ENCODE measurements at places on chromosomes 3 and 15.

GRCh38 chr15:55628369-55628730 lies 40.2 kb upstream of the PYGO1 start:
- no peak for DNase-seq

DNA sequence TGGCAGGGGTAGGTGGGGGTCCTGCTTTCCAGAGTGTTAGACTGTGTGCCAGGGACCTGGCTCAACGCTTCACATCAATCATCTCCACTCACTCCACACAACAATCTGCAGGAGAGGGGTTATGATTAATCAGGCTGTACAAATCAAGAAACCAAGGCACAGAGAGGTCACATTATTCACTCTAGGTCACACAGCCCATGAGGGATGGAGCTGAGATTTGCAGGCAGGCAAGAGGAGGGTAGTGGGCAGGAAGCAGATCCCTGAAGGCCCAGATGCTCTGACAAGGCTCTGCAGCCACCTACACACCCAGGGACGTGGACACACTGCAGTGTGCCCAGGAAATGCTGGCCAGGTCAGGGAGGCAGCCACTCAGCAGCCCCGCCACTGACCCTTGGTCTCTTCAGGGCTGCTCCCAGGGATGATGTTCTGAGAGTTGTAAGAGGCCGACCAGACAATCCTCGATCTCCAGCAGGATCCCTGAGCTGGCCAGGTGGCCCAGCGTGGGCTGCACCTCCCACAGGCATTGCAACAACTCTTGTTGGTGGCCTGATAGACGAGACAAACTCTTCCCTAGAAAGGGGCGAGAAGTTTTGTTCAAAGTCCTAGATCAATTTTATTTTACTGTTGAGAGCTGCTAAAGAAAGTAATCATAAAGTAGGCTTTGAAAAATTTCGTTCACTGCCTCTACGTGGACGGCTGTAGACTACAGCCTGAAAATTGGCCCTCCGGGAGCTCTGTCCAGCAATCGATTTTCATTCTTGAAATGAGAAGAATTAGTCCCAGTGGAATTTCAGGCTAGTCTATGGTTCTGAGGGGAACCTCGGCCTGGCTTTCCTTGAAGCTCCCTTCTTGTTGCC lies 4.2 kb upstream of the SLC6A6 start:
- no peak for DNase-seq

DNA sequence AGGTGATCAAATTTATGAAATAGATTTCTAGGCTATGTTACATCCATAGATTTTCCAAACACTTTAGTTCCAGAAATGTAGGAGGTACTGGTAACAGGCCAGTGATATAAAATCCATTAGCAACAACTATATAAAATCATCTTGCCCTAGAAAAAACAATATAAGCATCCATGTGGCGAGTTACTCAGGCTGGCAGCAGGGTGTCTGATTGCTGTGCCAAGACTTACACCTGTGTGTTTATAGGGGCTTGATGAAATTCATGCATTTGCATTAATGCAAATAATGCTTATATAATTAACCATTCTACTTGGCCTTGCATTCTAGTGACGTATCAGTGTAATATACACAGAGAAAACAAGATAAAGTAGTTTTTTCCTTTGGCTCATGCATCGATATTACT lies 153.4 kb downstream of the PLCL2 start:
- no peak for DNase-seq

GRCh38 chr3:184058029-184058428 lies 5.2 kb downstream of the HTR3C start:
- DNase-seq, result no peak

- DNase-seq, result peak; percentile 77
Measured at GRCh38 chr15:48352474-48353072, 21.3 kb downstream of the DUT start.

- DNase-seq, result no peak
Measured at GRCh38 chr15:97652700-97653167, 307.8 kb upstream of the ARRDC4 start.

GRCh38 chr3:31172336-31172735 lies 277.9 kb upstream of the GADL1 start:
- DNase-seq, result no peak

DNA sequence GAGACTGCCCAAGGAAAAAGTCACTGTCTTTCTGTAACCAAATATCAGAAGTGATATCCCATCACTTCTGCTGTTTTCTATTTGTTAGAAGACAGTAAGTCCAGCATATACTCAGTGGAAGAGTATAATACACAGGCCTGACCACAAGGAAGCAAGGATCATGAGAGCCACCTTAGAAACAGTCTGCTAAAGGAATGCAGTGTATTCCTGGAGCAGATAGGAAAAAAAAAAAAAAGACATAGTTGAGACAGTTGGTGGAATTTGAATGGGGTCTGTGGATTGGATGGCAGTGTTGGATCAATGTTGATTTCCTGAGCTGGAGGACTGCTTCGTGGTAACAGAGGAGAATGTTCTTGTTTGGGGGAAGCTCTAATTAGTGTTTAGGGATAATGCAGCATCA lies 26.5 kb upstream of the FBXL2 start:
- no peak for DNase-seq

- DNase-seq, result peak; percentile 53
Measured at GRCh38 chr3:32872487-32873382, 54.9 kb downstream of the TRIM71 start.

- no peak for DNase-seq
Measured at GRCh38 chr15:61501815-61502389, 272.8 kb upstream of the RORA start.

GRCh38 chr15:71375934-71376333 lies 260.7 kb downstream of the THSD4 start:
- DNase-seq, result no peak

DNA sequence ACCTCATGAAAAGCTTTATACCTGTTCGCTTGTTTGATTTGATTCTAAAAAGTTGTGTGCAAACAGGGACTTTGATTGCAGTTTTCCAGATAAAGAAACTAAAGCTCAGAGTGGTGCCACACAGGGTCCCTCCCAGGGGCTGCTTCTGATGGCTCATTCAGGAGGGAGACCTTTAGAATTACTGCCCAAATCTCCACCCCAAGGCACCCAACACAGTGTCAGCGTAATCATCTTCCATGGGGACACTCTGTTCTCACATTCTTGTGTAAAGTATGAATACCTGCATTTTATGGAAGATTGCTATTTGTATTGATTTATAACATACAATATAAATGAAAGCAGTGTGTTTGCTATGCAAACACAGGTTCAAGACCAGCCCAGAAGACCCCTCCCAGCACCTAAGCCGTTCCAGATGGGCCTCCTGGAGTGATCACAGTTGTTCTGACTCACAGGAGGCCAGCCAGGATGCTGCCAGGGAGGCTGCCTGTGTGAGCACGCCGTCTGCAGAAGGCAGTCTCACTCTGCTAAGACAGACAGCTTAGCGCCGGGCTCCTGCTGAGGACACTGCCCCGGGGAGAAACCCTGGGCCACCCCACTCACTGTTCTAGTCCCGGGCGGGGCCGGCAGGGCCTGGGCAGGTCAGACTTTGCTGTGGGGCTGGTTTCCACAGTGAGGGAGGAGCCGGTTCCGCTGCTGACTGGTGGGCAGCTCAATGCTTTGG lies 185.6 kb downstream of the FAM43A start:
- peak; percentile 75 for DNase-seq

- peak; percentile 24 for DNase-seq
Measured at GRCh38 chr3:6099458-6100075, 761.3 kb upstream of the GRM7 start.

- DNase-seq, result no peak
Measured at GRCh38 chr3:148790370-148790769, 37.2 kb upstream of the CPB1 start.

DNA sequence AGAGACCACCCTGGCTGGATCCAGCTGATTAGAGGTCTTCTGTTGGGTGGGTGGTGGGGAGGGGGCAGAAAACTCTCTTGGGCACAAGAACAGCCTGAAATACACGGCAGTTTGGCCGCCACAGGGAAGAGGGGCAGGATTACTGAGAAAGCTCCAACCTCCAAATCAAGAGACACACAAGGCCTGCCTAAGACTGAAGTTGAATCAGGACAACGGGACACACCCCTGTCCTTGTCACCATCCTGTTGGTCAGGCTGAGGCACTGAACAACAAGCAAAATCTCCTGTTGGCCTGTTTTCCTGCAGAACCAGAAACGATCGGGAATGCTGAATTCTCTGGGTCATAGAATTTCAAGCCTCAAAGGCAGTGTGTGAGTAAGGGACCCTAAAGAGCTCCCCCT lies 247.8 kb downstream of the FAM43A start:
- DNase-seq, result no peak

DNA sequence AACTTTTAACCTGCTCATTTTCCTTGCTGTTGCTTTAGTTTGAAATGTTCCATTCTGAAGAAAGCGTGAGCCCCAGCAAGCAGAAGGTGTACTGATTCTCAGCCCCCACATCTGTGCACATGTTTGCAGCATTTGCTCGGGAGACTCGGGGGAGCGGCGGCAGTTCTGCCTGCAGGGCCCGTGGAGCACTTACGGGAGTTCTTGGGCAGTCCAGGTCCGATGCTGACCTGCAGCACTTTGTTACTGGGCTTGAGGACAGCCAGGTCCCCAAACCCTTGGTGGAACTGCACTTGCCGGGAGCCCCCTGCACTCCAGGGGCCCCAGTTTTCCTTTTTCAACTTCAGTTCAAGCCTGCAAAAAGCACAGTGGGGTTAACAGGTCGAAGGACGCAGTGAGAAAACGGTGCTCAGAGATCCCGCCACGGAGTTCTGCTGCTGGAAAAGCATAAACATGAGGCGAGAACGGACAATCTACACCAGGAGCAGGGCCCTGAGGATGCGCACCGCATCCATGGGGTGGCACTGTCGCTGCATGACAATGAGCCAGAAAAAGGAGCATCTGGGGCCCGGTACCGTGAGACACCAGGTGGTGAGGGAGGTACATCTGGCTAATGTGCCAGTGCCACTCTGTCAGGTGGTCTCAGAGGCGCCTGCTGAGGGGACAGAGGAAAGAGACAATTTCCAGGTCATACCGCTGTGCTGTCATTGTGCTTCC lies 45.6 kb upstream of the LDHAL6B start:
- peak; percentile 34 for DNase-seq

DNA sequence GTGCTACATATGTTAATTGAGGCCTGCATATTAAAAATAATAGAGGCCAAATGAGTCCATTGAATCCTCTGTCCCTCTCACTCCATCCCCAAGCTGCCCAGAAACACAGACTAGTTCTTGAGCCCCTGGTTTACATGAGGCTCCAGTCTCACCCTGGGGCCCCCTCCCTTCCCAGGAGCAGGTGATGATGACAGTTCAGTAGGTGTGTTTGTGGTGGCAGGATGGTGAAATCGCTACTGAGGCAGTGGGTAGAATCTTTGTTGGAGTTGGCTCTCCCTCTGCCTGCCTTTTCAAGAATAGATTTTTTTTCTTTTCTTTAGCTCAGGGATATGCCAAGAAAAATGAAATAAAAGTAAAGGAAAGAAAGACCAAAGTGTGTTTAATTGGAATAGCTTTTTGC lies 288.7 kb downstream of the EPHB1 start:
- DNase-seq, result no peak

DNA sequence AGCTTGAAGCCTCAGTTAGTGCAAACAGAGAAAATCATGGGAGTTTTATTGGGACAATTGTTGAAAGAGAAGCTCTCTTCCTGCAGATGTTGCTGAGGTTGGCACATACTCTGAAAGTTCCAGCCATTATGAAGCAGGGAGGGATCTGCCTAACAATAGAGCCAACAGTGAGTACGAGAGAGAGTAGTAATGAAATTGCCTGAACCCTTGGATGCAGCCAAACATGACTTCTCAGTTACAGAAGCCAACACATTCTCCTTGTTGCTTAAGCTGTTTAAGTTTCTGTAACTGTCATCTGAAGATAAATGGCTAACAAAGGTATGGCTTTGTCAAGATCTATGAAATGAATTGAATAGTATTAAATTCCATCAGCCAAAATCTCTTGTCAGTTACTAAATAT lies 211.0 kb upstream of the TTC14 start:
- no peak for DNase-seq

- peak; percentile 72 for DNase-seq
Measured at GRCh38 chr15:82647045-82647834, at the start of gene CPEB1. Gene CPEB1, minus strand, starts transcription at chr15:82647363. Its CDS starts 18,904 bp downstream, at chr15:82628459.

- DNase-seq, result no peak
Measured at GRCh38 chr3:17091910-17092582, 207.3 kb downstream of the PLCL2 start.

GRCh38 chr3:65172209-65172608 lies 484.4 kb upstream of the ADAMTS9 start:
- no peak for DNase-seq

DNA sequence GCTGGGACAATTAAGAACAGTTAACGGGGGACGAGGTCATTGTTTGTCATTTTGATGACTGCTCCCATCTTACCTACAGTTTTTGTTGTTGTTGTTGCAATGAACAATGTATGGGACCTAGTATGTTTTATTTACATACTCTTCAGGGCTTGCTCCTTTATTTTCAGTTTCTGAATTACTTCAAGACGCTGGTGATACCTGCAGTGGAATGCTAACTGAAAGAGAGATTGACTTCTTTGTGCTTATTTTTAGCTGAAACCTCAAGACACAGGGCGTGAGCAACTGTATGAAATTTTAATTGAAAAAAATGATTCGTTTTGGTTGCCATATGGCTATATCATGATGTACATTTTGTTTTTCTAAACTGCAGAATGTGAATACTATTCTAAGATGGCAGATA lies 297.9 kb downstream of the EDEM1 start:
- no peak for DNase-seq

Measured in testis (tissue), 5 donors.